ENCODE measurements at places on chromosomes 11 and 22.

DNA sequence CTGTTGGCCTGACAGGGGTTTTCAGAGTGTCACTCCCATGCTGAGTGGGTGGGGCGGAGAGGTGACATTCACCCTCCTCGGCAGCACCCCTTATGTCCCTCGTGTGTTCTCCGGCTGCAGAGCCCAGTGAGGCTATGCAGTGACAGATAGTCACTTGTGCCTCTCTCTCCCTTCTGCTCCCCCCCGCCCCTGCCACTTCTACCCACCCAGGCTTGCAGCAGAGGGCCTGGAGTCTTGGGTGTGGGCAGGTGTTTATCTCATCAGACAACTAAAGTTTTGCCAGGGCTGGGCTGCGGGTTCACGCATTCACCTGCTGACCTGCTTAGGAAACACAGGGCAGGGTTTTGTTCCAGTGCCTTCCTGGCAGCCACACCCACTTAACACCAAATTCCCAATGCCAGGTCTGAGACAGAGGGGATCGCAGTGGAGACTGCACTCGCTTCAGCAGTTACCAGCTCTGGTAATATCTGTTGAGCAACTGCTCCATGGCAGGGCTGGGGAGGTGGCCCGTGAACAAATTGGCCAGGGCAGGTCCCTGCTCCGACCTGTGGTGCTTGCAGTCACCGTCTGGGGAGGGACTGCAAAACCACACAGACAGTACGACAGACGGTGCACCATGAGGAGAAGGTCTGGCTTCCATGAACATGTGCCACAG, 50.5 kb upstream of the ADA2 start:
- DNase-seq = no peak

- no peak for DNase-seq
Measured at GRCh38 chr11:85787809-85788760, 22.9 kb downstream of the SYTL2 start.

GRCh38 chr22:40033586-40034380, 39.0 kb downstream of the FAM83F start:
- no peak for DNase-seq

GRCh38 chr22:25083056-25083806, 116.4 kb upstream of the CRYBB3 start:
- DNase-seq = no peak

Data from upper lobe of left lung (tissue), 6 donors.